ENCODE measurements at places on chromosomes 1 and 21. TPM values are rescaled to one million over a fixed set of nuclear protein-coding genes. Genes with fewer than 3 reads are reported as not detected.

The CFHR2 gene
- total RNA-seq: not detected

The OR14K1 gene
- total RNA-seq: not detected

The RNF19B gene
- 11.5 TPM for total RNA-seq

DNA sequence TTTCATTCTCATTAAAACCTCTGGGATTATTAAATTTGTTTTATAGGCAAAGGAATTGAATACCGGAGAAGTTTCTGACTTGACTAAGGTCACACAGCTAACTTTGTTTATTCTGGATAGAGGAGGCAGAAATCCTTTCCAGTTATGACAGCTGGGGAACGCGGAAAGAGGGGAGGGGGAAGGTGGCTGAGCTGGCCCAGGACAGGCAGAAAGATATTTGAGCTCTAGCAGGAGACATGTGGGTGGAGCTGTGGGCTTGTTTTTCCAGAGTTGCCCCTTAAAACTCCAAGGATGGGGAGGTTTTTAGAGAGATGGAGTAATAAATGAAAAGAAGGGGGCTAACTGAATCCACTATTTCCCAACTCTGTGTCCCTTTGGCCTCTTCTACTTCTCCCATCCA, 27.8 kb downstream of the FOXD2 start:
- DNase-seq: no peak

GRCh38 chr1:191699343-191699742, 458.9 kb upstream of the RGS18 start:
- DNase-seq: no peak

DNA sequence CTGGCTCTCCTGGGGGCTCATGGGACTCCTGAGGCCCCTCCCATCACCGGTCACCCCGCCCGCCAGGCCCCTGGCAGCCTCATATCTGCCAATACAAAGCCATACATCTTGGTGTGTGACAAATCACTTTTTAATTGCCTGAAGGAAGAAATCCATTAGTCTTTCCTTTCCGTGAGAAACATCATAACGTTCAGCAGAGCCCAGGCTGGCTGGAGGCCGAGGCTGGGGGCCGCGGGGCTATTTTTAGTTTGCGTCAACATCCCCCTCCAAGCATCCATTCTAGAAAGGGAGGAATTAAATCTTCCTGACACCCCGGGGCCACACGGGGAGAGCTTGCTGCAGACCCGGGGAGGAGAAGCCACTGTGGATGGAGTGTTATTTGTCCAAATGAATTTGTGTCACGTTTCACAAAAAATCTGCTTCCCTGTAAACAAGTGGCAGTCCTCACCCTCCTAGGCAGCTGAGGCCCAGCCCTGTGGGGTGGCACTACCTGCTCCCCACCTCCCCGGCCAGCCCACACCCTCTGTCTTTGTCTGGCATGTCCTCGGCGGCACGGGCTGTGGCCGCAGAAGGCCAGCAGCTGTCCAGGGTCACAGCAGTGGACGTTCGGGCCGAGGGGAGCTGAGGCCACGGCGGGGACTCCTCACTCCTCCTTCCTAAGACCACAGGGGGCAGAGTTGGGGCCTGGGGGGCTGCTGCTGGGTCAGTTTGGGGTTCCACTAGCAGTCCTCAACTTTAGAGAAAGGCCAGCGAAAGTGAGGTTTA, 236.9 kb upstream of the VAMP3 start:
- DNase-seq: no peak

- DNase-seq: peak; percentile 92
Measured at GRCh38 chr1:234610061-234610665, at the start of gene IRF2BP2. TSS of gene IRF2BP2 (minus strand) at chr1:234610178. CDS start at chr1:234609494, 684 bp downstream.

GRCh38 chr21:27382404-27382803, 415.5 kb upstream of the ADAMTS5 start:
- DNase-seq: no peak

DNA sequence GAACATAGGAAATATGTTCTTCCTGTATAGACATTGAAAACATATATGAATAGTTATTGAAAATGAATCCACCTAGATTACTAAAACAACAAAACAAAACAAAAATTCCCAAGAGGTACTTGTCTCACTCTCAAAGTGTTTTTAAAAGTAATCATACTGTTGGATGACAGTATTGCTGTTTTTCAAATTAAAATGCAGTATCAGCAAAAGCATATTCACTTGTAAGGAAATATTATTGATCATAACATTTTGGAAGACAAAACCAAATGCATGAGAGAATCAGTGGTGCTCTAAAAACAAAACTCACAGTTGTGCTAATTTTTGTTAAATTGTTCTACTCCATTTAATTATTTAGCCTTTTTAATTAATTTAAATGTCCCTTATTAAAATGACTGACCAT, 131.0 kb downstream of the COL11A1 start:
- DNase-seq: no peak

DNA sequence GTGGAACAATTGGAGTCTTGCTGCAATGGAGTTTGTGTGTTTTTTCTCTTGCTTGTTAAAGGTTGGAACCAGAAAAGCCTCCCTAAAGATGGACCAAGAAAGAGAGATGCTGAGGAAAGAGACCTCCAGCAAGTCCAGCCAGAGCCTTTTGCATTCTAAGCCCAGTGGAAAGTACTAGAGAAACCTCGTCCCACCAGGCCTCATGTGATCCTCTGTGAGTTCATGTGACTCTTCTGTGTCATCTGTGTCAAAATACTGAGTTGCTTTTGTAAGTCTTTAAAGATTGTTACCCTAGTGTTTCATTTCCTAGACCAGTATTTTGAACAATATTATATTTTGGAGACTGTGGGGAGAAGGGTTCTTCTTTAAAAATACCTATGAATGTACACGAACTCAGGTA, 12.5 kb upstream of the EFHD2 start:
- DNase-seq: no peak

DNA sequence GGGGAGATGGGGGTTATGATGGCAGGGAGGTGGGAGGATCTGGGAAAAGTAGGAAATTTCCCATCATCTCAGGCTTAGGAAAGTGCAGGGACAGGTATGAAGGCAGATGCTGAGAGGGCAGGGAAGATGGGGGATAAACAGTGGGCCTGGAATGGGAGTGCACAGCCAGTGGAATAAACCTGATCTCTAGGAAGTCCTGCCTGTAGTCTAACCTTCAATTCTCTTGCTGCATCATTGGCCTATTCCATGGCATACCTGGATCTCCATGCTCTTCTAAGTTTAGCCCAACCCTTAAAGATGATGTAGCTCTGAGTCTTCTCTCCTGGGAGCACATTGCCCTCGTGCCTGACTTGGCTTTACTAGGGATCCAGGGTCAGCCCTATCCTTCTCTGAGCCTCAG, 2.7 kb downstream of the BCAN start:
- DNase-seq: no peak
